ENCODE measurements at places on chromosomes 4 and X.

GRCh38 chr4:8859550-8860095 lies 12.0 kb downstream of the HMX1 start:
- DNase-seq: no peak

DNA sequence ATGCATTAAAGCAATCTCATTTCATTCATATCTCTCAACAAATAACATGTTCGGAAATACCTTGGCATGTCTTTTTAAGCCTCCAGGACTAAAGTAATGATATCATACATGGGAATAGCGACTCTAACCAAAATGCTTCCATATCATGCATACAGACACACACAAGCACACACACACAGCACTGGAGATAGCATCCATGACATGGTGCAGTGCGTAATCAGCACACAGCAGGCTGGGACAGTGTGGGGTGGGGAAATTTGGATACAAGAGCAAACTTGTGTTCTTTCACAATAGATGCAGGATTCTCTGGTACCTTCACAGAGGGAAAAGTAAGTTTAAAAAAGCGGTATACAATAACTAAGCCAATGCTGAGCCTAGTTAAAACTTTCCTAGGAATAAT lies 132.3 kb upstream of the HPGD start:
- no peak for DNase-seq

DNA sequence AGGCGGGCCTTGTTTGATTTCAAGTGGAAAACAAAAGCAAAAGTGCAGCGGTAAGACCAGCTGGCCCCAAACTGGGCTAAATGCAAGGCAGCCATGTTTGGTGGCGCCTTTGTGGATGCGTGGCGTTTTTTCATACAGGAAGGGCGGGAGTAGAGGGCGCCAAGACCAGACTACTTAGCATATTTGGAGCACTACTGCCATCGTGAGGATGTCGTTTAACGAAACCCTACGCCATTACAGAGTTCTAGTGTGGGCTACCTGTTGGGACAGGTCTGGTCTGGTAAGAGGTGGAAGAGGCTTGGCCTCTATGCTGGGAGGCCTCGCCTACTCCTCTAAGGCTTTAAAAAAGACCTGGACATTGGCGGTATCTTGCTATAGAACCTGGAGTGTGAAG lies 230.7 kb upstream of the STK26 start:
- no peak for DNase-seq

DNA sequence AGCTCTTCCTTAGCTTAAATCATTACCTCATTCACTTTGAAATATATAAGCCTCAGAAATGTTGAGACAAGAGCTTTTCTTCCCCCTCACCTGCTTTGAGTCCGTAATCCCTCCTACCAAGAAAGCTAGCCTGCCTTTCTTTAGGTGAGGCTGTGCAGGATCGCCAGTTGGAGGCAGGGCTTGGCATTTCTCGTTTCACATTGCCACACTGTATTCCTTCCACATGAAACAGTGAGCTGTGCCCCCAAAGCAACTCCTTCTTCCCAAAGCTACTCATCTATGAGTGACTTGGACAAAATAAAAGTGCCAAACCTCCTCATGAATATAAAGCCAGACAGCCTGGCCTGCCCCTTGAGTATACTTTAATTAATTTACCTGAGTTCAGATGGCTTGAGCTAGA lies 86.8 kb downstream of the LIMCH1 start:
- no peak for DNase-seq

- DNase-seq: peak; percentile 79
Observed at GRCh38 chr4:7070729-7071511, 3.1 kb upstream of the GRPEL1 start.

- DNase-seq: no peak
Observed at GRCh38 chr4:3824521-3825270, 58.5 kb downstream of the ADRA2C start.

- DNase-seq: no peak
Observed at GRCh38 chrX:19990151-19990555, 708 bp downstream of the BCLAF3 start.

DNA sequence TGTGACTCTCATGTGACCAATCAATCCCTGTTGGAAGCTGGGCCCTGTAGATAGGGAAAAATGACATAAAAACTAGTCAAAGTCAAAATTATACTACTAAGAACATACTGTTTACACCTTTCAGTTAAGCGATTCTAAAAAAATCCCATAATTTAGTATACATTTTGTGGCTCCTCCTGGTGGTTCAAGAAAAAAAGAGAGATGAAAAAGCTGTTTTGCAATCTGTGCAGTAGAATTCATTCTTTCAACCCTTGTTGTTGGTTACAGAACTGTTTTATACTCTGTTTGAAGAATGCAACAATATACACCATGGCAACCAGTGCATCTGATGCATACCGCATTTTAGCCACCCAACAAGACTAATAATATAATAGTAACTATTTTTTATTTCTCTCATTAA lies 66.8 kb upstream of the ANK2 start:
- no peak for DNase-seq

GRCh38 chr4:1872870-1873269 lies 1.7 kb downstream of the NSD2 start:
- peak; percentile 26 for DNase-seq

DNA sequence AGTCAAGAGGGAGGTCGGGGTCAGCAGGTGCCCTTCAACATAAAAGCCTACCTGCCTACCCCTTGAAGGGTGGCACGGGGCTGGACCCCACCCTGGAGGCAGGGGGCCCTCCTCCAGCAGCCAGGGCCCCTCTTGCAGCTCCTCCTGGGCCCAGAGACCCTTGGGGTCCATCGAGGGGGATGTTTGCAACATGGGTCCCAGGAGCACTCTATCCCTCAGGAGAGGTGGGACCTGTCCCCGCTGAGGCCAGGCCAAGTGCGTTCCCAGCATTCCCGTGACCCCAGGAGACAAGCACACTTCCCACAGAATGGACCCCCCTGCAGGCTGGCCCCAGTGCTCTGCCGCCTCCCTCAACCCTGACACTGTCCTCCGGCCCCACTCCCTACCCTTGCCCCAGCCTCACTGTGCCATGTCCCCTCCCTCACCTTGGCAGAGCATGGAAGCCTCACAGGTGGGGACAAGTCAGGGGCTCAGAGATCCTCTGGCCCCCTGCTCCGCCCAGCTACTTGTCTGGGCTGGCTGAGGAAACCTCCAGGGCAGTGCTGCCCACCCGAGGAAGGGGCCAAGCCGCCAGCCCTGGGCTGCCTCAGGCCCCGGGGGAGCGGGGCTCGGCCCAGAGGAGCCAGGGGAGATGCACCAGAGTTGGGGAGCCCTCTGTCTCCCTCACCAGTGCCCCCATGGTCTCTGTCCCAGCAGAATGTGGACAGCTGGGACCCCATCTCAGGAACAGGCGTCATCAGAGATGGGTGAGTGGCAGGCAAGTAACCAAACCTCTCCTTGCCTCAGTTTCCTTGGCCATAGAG lies 2.2 kb downstream of the MXD4 start:
- DNase-seq: no peak

DNA sequence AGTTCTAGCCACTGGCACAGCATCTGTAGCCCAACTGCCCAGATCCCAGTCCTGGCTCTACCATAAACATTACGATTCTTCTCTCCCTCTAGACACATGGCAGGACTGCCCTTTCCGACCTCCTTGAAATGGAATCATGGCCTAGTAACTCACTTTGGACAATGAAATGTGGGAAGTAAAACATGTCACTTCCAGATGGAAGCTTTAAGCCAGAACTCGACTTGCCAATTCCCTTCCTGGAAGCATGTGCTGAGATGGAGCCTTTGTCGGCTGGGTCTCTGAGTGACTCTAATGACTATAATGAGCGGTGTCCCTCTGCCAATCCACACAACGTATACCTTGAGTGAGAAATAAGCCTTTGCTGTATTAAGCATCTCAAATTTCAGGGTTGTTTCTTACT lies 34.7 kb downstream of the SH3RF1 start:
- no peak for DNase-seq

Measured in KBM-7 (cell line).